ENCODE measurements at places on chromosomes 2 and 18.

DNA sequence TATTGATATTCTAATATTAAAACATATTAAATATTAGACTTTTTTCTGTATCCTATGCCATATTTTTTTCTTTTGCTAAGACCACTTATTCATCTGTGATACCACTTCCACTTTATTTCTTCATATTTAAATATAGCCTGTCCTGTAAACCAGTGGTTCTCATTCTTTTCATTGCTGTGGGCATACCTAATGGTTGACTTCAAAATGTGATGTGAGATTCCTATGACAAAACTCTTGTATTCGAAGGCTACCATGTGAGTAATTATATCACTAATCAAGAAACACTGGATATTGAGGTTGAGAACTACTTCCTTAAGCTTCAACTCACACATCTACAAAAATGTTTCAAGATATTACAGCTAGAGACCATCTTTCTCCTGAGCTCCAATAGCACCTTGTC, 3.6 kb downstream of the SCRN3 start:
- no peak for DNase-seq

DNA sequence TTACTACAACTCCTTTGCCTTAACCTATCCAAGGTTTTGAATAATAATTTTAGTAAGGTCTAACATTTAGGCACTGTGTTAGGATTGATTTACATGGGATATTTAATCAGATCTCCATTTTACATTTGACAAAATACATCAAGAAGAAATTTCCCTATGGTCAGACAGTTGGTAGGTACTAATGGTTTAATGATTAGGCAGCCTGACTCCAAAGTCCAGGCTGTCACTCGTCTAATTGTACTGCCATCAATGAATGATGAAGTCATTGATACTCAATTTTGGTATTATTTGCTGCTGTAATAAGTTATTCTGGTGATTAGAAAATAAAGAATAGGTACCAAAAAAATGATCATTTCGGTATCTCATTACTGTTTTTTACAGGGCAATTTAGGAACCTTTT, 14.1 kb downstream of the BBS5 start:
- no peak for DNase-seq

DNA sequence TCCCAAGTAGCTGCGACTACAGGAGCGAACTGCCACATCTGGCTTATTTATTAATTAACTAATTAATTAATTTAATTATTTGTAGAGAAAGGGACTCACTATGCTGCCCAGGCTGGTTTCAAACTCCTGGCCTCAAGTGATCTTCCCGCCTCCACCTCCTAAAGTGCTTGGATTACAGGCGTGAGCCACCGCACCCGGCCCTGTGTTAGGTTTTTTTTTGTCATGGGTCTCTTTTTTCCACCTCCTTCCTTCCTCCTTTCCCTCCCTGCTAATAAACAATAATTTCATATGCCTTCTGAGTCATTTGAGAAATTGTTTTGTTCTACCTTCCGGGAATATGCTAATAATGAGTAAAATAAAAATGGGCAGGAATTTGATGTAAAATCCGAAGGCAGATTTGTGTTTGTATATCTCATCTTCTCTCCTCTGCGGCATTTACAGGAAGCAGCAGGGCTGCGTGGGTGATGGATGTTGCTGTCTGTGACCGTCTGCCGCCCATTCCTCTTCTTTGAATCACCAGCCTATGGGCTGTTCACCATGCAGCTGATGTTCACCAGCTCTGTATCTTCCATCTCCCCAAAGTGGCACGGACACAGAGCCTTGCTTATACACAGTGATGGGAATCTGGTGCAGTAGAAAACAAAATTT, 89.9 kb downstream of the ACSL3 start:
- DNase-seq, result no peak

DNA sequence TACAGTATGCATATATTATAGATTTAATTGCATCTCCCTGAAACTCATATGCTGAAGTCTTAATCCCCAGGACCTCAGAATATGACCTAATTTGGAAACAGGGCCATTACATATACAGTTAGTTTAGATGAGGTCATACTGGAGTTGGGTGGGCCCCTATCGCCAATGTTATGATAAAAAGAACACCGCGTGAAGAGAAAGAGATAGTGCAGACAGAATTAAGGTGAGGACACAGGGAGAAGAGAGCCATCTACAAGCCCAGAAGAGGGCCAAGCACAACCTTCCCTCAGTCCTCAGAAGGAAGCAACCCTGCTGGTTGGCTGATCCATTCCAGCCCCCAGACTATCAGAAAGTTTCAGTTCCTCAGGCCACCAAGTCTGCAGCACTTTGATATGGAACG, 311.9 kb upstream of the RAB6C start:
- no peak for DNase-seq

- DNase-seq, result peak; percentile 88
Measured at GRCh38 chr2:8598295-8599165, 83.3 kb upstream of the ID2 start.
